Colonic mucosa (tissue), 4 donors: ENCODE measurements at places on chromosomes 7 and 10. TPM values are rescaled to one million over a fixed set of nuclear protein-coding genes. Genes with fewer than 3 reads are reported as not detected.

The AOAH gene
- 46.1 TPM for total RNA-seq

The DMBT1 gene
- 165 TPM for total RNA-seq

The MYPN gene
- 0.27 TPM for total RNA-seq

The PYROXD2 gene
- 9.4 TPM for total RNA-seq

The C7orf57 gene
- 0.24 TPM for total RNA-seq

DNA sequence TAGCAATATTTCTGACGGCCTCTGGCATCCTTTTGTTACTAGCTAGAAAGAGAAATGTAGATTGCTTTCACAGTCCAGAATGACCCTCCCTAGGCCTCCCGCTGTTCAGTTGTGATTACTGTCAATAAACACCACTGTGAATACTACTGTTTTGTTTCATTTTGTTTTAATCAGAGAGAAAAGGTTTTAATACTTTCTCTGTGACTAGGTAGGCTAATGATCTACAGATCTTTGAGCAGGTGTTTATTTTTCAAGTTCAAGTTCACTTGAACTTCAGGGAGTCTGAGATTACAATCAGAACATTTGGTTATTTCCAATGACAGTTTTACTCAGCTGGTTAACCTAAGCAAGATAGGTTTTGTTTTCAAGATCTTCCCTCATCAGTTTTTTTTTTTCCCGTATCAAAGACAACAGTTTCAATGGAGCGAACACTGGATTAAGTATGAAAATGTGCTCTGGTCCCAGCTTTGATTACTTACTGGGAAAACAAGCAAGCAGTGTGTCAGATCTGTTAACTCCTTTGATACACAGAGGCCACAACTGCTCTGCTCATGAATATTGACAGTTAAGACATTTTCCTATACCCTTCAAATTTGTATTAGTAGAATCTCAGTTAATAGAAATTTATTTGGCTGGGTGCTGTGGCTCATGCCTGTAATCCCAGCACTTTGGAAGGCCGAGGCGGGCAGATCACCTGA is 34.8 kb downstream of the VKORC1L1 start:
- no peaks in the 10 kb centered on the region for H3K4me1 ChIP-seq
- no peaks in the 10 kb centered on the region for H3K36me3 ChIP-seq
- H3K27ac ChIP-seq, result no peak overlapping the region
- H3K4me3 ChIP-seq, result no peak overlapping the region
- DNase-seq, result no peak

- H3K27ac ChIP-seq, result no peak overlapping the region
- no peaks in the 10 kb centered on the region for H3K36me3 ChIP-seq
- no peak for DNase-seq
- H3K4me3 ChIP-seq, result no peak overlapping the region
These were observed 21.2 kb upstream of the ACSM6 start for GRCh38 chr10:95172851-95173250.

DNA sequence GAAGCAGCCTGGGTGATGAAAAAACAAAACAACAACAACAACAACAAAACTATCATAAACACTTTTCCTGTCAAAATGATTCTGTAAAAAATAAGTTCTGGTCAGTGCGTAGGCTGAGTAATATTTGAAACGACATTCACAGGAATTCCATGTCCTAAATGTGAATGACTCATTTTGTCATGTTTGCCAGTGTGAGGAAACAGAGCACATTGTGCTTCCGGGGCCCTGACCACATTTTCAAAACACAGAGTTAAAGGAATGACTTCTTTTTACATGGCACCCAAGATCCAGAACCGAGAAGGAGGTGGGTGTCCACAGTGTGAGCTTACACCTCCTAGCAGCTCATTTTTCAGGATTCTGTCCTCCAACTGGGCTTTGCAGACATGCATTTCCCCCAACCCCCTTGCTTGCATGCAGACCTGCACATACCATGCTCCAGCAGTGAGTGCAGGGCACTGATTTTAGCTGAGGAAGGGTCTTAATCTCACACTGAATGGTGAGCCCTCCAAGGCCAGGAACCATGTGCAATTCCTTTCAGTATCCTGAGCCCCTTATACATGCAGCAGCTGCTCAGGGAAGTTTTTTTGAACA is 3.0 kb downstream of the CLRN3 start:
- peak overlapping the region; percentile 23 for H3K4me3 ChIP-seq
- DNase-seq, result peak; percentile 34
- H3K4me1 ChIP-seq, result peaks cover 7% of the 10 kb centered on the region
- peak overlapping the region; percentile 60 for H3K27ac ChIP-seq

GRCh38 chr10:124632064-124632531 is 112.1 kb downstream of the FAM53B start:
- H3K27ac ChIP-seq, result no peak overlapping the region
- no peaks in the 10 kb centered on the region for H3K36me3 ChIP-seq
- peaks cover 14% of the 10 kb centered on the region for H3K4me1 ChIP-seq
- no peaks in the 10 kb centered on the region for H3K27me3 ChIP-seq
- DNase-seq, result no peak

DNA sequence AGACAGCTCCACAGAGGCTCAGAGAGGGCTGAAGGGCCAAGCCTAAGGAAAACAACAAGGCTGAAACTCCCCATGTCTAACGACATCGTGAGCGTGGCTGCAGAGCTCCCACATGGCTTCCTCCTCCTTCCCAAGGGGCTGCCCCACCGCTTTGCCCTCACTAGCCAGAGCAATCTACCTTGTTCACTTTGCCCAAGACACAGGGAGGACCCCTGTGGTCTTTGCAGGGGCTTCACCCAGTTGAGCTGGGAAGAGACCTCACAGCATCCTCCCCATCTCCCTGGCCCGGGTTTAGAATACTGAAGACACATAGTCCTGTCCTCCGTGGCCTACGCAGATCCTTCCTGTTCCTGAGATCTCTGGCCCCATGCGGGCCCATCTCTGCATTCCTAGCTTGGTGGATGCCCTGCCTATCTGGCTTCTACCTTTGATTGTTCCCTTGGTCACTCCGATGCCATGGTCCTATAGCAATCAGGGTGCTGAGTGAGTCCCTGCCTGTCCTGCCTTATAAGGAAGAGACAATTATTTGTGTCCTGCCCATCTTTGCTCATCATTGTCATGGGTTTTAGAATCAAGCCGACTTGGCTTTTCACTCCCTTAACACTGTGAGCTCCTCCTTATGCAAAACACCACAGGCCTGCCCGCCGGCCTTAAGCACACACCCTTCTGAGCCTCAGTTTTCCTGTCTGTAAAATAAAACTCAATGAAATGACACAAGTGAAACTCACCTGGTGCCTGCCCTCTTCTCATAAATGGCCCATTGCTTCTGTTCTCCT is 73.2 kb downstream of the PARP12 start:
- no peak for DNase-seq
- no peaks in the 10 kb centered on the region for H3K36me3 ChIP-seq
- H3K4me1 ChIP-seq, result no peaks in the 10 kb centered on the region

- H3K4me3 ChIP-seq, result no peak overlapping the region
- H3K4me1 ChIP-seq, result no peaks in the 10 kb centered on the region
- no peaks in the 10 kb centered on the region for H3K36me3 ChIP-seq
- peak; percentile 87 for DNase-seq
- peak overlapping the region; percentile 53 for H3K27ac ChIP-seq
- H3K27me3 ChIP-seq, result no peaks in the 10 kb centered on the region
These were observed 125.6 kb upstream of the TNRC18 start for GRCh38 chr7:5549096-5549763.
